ENCODE measurements at places on chromosomes 1 and 21. TPM values are rescaled to one million over a fixed set of nuclear protein-coding genes. Genes with fewer than 3 reads are reported as not detected.

Gene KIAA1614
- 0.51 TPM for total RNA-seq

Gene AADACL3
- not detected for total RNA-seq

Gene USH2A
- not detected for total RNA-seq

Gene OR2L8
- total RNA-seq: not detected

Gene HAPLN2
- total RNA-seq: 3.4 TPM

Gene SMCP
- not detected for total RNA-seq

Gene ATP1A4
- total RNA-seq: not detected

GRCh38 chr1:152388889-152389288 lies 25.2 kb downstream of the CRNN start:
- no peaks in the 10 kb centered on the region for H3K36me3 ChIP-seq
- DNase-seq: no peak
- H3K4me3 ChIP-seq: no peak overlapping the region
- no peaks in the 10 kb centered on the region for H3K4me1 ChIP-seq

DNA sequence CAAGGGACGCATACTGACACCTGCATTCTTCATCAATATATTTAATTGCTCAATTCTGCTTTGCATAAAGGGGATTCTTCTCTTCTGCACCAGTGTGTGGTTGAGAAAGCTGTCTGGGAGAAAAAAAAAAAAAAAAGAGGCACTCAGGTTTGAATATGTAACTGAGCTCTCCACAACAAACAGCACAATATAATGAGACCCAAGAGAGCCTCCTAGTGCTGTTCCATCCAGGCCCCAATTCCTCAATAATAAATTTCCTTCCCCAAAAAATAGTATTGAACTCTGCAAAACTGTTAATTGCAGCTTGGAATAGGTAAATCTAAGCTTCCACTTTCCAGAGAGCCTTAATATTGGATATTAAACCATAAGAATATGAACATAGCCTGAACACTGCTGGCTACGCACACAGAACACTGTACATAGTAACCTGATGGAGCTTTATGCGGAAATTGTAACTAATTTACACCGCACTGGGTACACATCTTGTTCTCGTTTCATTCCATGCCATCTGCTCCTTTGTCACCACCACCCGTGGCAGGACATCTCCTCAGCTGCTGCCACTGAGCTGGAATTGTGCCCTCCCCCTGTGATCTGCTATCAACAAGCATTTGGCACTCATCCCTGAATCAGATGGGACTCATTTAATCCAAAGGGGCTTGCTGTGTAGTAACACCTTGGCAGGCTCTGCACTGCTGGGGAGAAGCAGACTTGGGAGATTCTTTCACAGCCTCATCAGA lies 272.0 kb downstream of the HHIPL2 start:
- no peak for DNase-seq
- H3K27me3 ChIP-seq: no peaks in the 10 kb centered on the region
- H3K4me1 ChIP-seq: no peaks in the 10 kb centered on the region

GRCh38 chr1:183817576-183818288 lies 12.8 kb downstream of the RGL1 start:
- H3K36me3 ChIP-seq: no peaks in the 10 kb centered on the region
- no peak for DNase-seq
- H3K4me3 ChIP-seq: no peak overlapping the region
- no peak overlapping the region for H3K27ac ChIP-seq
- no peaks in the 10 kb centered on the region for H3K4me1 ChIP-seq

DNA sequence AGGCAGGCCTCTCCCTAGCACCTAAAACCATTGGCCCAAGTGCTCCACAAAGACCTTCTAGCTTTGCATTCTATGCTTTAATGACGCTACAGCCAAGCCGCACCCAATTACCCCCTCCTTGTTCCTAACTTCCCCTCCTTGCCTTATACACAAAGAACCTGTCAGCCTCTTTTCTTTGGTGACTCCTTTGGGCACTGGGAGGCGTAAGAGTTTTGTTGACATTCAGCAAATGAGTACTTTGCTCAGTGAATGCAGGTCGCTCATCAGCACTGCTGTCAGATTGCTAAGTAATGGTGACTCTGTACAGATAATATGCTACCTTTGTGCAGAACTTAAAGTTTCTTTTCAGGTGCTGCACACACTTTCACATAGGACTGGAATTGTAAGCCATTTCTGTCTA lies 187.6 kb upstream of the FAM78B start:
- H3K36me3 ChIP-seq: no peaks in the 10 kb centered on the region
- peaks cover 18% of the 10 kb centered on the region for H3K4me1 ChIP-seq
- H3K27me3 ChIP-seq: no peaks in the 10 kb centered on the region
- no peak overlapping the region for H3K27ac ChIP-seq
- DNase-seq: no peak
- no peak overlapping the region for H3K4me3 ChIP-seq

DNA sequence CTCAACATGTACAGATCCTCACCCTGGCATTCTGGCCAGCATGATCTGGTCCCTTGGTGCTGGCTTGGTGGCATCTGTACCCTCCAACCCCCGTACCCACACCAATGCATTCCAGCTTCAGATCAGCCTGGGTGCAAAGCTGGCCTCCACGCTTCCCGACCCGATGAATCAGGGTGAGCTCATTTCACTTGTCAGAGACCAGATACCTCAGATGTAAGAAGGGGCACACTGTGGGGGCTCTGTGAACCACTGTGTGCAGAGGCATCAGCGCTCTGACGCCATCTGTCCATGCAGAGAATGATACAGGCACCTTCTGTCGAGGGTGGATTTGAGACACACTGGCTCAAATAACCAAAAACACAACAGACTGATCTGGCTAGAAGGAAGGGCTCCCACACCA lies 76.6 kb downstream of the DMRTB1 start:
- no peaks in the 10 kb centered on the region for H3K4me1 ChIP-seq
- no peaks in the 10 kb centered on the region for H3K27me3 ChIP-seq
- H3K36me3 ChIP-seq: no peaks in the 10 kb centered on the region
- H3K4me3 ChIP-seq: no peak overlapping the region
- no peak for DNase-seq

DNA sequence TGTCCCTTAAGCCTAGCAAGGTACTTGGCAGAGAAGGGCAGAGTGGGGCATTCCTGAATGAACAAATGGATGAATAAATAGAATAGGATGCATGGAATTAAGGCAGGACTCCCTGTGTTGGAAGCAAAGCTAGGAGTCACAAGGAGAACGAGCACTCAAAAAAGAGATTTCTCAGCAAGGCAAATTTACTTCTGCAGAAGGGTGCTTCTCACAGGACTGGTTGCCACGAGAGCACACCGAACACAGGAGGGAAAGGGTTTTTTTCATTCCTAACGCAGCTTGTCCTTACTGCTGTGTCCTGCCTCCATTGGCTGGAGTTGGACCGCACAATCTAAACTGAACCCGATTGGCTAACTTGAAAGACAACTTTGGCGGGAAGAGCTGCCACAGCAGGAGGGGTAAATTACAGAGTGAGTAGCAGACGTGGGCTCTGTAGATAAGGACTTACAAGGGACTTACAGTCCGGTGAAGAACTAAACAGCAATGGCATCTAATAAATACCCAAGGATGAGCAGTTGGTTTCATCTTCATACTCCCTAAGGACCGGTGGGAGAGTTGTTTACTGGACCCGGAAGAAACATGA lies 52.4 kb downstream of the KIF26B start:
- DNase-seq: no peak
- H3K4me3 ChIP-seq: no peak overlapping the region
- H3K27me3 ChIP-seq: no peaks in the 10 kb centered on the region
- no peak overlapping the region for H3K27ac ChIP-seq
- H3K4me1 ChIP-seq: no peaks in the 10 kb centered on the region

GRCh38 chr1:16173447-16174260 lies 17.8 kb upstream of the EPHA2 start:
- H3K27me3 ChIP-seq: no peaks in the 10 kb centered on the region
- no peak overlapping the region for H3K4me3 ChIP-seq
- peaks cover 18% of the 10 kb centered on the region for H3K4me1 ChIP-seq
- no peaks in the 10 kb centered on the region for H3K36me3 ChIP-seq
- no peak for DNase-seq

GRCh38 chr1:63112155-63112900 lies 210.0 kb upstream of the FOXD3 start:
- no peaks in the 10 kb centered on the region for H3K27me3 ChIP-seq
- no peak overlapping the region for H3K4me3 ChIP-seq
- H3K27ac ChIP-seq: no peak overlapping the region
- H3K4me1 ChIP-seq: no peaks in the 10 kb centered on the region
- no peak for DNase-seq
- H3K36me3 ChIP-seq: no peaks in the 10 kb centered on the region

- no peaks in the 10 kb centered on the region for H3K36me3 ChIP-seq
- H3K27me3 ChIP-seq: peaks cover 18% of the 10 kb centered on the region
- no peak overlapping the region for H3K27ac ChIP-seq
These were observed 7.1 kb downstream of the BLACAT1 start for GRCh38 chr1:205448540-205449253.

DNA sequence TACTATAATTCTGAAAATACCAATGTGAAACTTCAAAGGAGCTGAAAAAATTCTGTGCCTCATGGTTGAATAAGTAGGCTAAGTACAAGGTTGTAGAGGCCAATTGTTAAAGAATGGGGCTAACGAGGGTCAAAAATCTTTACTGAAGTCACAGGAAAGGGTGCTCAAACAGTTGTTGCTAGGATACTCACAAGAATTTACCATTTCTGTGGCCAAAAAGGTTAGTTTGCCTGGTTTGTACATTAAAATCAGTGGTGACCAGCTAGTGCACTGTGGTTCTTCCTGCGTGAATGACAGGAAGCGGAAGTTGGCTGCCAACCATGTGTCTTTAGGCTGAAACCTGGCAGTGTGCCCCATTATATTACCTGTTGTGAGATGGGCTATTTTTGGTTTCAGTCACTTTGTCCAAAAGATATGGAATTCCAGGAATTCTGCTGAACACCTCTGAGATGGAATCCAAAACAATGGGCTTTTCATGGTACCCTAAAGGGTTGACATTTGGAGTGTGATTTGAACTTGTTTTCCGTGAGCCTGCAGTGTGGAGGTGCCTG lies 13.5 kb downstream of the MAP3K21 start:
- no peaks in the 10 kb centered on the region for H3K27me3 ChIP-seq
- no peaks in the 10 kb centered on the region for H3K36me3 ChIP-seq
- H3K4me3 ChIP-seq: no peak overlapping the region
- no peak overlapping the region for H3K27ac ChIP-seq

DNA sequence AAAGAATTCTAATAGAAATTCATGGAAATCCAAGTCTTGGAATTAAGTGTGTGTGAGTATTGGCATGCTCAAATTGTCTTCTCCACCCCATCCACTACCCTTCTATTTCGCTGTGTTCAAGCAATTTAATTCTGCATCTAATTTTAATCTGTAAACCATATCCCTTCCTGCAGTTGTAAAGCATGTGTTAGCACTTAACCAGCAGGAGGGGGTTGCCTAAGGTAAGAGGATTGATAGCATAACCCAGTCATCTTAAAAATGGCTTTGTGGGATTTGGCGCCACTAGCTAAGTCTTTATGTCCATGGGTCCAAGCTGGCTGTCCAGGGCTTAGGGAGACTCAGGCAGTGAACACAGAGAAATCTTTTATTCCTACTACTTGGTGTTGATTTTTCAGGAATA lies 210.3 kb downstream of the PTPRC start:
- no peak for DNase-seq
- H3K27me3 ChIP-seq: no peaks in the 10 kb centered on the region
- H3K36me3 ChIP-seq: no peaks in the 10 kb centered on the region
- H3K4me3 ChIP-seq: no peak overlapping the region

GRCh38 chr1:221468546-221468945 lies 273.3 kb downstream of the DUSP10 start:
- H3K4me1 ChIP-seq: no peaks in the 10 kb centered on the region
- H3K27ac ChIP-seq: no peak overlapping the region
- no peak overlapping the region for H3K4me3 ChIP-seq
- DNase-seq: no peak

DNA sequence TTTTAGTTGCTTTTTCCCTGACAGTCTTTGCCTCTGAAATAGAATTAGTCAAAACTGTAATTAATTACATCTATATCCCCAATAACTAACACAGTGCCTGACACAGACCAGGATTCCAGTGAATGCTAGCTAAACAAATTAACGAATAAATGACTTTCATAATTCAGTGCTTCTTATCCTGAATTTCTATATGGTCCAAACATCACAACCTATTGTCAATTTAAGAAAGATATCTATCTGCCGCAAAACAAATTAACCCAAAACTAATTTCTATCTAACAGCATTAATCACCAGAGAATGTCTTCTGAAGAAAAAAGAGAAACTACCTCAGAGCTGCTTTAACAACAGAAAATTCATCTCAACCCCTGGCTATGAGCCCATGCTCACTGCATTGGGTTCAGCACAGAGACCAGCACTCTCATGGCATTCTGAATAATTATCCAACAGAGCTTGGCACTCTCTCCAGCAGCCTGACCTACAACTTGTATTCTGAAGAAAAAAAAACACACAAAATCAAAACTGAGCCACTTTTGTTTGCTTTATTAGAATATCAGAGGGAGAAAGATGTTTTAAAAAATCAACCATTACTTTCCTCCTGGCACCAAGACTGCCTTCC lies 547.3 kb upstream of the BEND5 start:
- H3K4me1 ChIP-seq: no peaks in the 10 kb centered on the region
- no peak overlapping the region for H3K27ac ChIP-seq

GRCh38 chr1:189619682-189620332 lies 857.9 kb downstream of the BRINP3 start:
- no peak overlapping the region for H3K4me3 ChIP-seq
- no peaks in the 10 kb centered on the region for H3K36me3 ChIP-seq
- no peak overlapping the region for H3K27ac ChIP-seq

- H3K36me3 ChIP-seq: no peaks in the 10 kb centered on the region
- no peaks in the 10 kb centered on the region for H3K27me3 ChIP-seq
- DNase-seq: no peak
These were observed 272.5 kb upstream of the RUNX1 start for GRCh38 chr21:35321322-35322200.

DNA sequence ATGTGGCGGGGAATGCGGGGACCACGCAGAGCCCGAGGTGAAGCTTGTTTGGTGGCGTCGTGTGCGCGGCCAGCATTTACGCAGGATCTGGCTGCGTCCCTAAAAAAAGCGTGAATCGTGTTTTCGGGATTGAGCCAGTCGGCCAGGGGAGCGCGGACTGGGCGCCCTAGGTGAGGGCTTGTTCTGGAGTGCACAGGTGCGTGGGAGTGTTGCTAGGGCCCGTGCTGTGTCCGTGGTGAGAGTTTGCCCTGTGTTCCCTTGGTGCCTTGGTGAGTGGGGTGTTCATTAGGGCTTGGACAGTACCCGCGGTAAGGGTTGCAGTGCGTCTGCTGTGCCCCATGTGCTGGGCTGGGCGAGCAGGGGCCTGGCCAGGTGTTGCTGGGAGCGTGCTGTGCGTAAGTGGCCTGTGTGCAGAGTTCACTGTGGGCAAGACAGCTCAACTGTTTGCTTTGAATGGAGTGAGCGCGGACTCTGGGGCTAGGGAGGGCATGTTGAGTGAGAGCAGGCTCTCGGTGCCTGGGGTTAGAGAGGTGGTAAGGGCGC lies 673 bp downstream of the CD46 start:
- no peaks in the 10 kb centered on the region for H3K36me3 ChIP-seq
- peak overlapping the region; percentile 98 for H3K4me3 ChIP-seq
- H3K4me1 ChIP-seq: peaks cover 47% of the 10 kb centered on the region
- H3K27ac ChIP-seq: peak overlapping the region; percentile 91
- peak; percentile 31 for DNase-seq

GRCh38 chr1:194300340-194300739 lies 1113.9 kb upstream of the B3GALT2 start:
- H3K27ac ChIP-seq: no peak overlapping the region
- H3K36me3 ChIP-seq: no peaks in the 10 kb centered on the region
- H3K4me3 ChIP-seq: no peak overlapping the region
